ENCODE measurements at places on chromosomes 1 and 21.
A peak's percentile ranks its signal among the peaks of the same experiment; 100 is the strongest.

- peak; percentile 11 for DNase-seq
Observed at GRCh38 chr1:110765640-110766335, 91.0 kb upstream of the KCNA3 start.

DNA sequence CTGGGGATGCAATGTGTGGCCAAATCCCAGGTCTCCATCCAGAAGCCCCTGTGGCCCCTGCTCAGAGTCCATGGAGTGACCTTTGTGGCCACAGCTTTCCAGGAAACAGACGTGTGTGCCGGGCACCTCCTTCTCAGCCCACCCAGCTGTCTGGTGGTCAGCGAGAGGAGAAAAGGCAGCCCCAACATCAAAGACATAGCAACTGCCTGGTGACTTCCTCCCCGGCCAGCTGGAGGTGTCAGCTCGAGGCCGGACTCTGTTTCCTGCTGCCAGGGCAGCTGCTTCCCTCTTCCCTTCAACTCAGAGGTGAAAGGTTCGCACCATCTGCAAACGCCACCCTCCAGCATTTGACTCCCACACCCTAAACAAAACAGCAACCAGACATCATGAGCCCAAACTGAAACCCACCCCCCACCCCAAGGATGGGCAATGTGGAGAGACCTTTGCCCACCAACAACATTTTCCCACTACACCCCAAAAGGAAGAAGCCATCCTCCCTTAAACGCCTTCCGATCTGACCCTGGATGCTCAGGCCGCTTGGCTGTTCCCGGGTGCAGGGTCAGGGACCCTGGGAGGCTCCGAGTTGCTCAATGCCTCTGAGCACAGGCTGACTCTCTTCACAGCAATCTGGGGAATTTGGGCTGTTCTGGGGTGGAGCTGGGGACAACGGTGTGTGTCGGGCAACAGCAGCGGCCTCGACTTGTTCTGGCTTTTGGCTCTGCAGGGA lies 162.3 kb downstream of the PSMG1 start:
- DNase-seq: no peak

DNA sequence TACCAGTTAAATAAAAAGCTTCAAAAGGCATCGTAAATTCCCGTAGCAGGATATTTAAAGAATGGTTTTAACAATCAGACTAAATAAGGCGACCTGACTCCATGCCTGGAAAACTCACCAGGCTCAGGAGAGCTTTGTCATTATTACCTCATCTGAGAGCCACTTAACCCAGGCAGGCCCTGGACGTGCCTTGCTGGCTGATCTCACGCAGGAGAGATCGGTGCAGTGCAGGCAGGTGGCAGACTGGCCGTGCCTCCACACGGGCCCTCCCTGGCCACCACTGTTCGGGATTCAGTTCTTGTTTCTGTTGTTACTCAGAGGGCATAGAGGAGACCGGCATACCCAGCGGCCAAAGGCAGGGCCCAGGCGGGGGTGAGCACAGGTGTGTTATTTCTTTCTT lies 6.4 kb downstream of the MT1HL1 start:
- no peak for DNase-seq

GRCh38 chr1:195202241-195202640 lies 1406.0 kb downstream of the KCNT2 start:
- DNase-seq: no peak

DNA sequence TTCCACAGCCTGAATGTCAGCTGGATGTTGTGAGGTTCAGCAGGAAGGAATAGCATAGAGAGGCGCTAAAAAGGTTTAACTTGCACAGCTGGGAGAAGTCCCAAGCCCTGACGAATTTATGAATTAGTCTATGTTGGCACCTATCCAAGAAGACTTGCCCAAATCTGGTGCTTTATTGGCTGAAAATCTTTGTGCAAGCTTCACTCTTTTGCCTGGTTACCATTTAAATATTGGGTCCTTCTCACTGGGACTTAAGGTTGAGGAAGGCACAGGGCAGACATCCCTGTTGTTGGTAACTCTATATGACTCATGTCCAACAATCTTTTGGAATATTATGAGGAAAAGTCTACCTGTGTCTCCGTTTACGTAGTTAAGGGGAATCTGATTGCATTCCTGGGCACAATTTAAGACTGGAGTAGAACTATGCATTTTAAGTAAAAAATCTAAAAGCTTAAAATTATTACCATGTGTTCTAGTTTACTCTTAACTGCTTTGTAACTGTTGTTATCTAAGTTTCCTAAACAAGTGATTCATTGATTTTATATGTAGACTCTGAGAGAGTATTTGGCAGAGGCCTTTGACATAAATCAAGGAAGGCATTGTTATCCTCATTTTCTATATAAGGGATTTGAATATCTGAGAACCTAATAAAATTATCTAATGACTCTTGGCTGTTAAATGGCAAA lies 181.7 kb upstream of the DPYD start:
- no peak for DNase-seq

DNA sequence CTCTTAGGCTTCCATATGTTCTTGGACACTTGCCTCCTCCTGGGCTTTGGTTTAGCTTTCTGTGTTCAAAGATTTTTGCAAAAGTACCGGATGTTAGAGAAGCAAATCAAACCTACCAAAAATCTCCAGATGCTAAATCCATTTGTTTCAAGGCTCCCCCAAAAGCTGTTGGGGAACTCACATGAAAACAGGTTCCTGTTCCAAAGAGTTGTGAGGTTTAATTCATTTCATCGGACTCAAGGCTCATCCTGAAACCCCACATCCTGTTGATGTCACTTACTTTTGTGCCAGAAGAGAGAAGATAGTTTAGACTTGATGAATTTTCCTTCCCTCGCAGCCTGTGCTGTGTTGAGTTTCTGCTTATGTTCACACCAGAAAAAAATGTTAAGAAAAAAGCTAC lies 41.7 kb upstream of the RXRG start:
- DNase-seq: no peak

GRCh38 chr1:221667504-221667903 lies 74.4 kb downstream of the DUSP10 start:
- peak; percentile 11 for DNase-seq
